ENCODE measurements at places on chromosomes 4 and X.

DNA sequence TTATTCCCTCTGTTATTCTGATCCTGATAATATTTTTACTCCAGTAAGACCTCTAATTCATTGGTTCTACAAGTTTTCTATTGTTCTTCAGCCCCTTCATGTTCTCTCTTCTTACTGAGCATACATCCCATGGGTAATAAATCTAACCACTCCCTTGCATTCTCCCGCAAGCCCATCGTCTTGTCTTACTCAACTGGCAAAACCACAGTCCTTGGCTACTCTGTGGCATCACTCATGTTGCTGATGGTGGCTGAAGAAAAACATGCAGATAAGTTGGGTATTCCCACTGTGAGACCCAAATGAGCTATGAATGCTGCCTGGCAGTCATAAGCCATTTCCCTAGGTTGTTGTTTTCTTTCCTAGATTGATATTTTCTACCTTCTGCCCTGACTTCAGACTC is 402.2 kb upstream of the AADAT start:
- DNase-seq = no peak

- no peak for DNase-seq
Observed at GRCh38 chrX:150298841-150299551, 64.1 kb upstream of the MAMLD1 start.

DNA sequence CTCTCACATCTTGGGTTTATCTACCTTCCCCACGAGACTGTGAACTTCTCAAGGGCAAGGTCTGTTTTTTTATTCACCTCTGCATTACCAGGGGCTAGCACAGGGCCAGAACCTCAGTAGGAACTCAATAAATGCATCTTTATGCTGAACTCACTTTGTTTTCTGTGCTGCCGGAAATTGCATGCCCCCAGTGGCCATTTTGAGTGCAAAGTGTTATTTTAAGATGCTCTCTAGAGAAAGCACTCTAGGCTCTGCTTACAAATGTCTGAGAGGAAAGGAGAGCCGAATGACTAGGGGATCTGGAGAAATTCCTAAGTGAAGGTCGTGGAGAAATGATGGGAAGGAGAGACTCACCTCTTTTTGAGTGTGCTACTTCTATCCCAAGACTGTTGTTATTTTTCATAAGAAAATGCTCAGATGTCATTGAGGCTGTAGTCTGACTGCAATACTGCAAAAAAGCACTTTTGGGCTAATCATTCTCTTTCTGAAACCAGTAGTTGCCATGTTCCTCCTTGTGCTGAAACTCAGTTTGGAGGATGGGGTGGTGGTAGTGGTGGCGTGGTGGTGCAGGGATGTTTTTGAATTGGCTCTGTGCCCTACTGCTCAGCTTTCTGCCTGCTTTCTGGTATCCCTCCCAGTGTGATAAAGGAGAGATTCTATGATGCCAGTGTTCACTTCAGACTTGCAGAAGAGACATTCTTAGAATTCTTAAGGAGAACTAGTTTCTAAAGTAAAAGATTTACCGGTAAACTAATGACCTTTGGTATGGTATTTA is 41.3 kb downstream of the DOCK11 start:
- DNase-seq = peak; percentile 71

GRCh38 chr4:169859366-169860216 is 101.8 kb upstream of the HPF1 start:
- DNase-seq = no peak

DNA sequence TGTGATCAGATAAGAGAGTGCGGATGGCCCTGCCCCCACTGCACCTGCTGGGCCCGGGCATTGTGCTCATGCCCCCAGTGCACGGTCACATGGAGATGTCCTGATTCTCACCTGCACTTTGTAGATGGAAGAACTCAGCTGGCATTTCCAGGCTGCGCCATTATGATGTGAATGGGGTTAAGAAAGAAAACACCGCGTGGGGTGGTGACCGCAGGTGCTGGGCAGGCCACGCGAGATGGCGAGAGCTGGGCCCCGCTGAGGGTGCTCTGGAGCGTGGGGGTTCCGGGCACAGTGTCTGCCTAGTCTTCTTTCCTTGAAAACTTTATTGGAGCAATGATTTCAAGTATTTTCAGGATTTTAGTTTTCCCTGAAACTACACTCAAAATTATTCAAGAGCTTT is 17.8 kb upstream of the HGFAC start:
- DNase-seq = no peak

GRCh38 chrX:131762802-131763234 is 218.9 kb downstream of the OR13H1 start:
- no peak for DNase-seq

DNA sequence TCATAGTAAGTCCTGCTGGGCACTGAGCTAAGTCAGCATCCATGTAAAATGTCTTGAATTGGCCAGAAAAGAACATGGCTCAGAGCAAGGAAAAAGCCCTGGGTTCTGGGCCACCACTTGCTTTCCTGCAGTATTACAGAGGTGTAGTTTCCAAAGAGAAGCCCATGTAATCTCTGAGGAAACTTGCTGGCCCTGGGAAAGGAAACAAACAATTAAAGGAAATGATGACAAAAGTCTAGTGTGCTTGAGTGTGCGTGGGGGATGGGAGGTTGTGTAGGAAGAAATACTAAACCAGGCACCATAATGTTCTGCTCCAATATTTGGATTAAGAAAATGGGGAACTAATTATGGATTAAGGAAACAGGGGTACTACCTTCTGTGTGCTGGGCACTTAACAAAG is 39.5 kb upstream of the SMIM10L2A start:
- no peak for DNase-seq

- DNase-seq = no peak
Observed at GRCh38 chr4:135240796-135241195, 1039.2 kb upstream of the PABPC4L start.

- DNase-seq = no peak
Observed at GRCh38 chrX:30568136-30568535, 9.4 kb downstream of the TASL start.

- no peak for DNase-seq
Observed at GRCh38 chrX:111779582-111779981, 96.4 kb upstream of the TRPC5OS start.

DNA sequence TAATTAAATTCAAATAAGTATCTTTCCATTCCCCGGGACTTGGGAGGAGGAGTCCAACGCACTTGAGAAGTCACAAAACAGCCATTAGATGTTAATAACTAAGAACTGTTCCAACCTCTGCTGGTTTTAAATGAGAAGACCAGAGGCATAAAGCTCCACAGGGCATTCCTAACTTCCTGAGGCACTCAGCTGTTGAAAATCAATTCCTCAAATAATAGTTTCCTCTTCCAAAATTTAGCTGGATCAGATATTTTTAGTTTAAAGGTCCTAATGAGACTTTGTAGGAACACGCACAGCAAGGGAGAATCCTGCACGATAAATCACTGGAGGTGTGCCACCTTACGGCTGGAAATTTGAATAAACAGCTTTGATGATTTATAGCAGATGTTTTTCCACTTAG is 504.3 kb upstream of the ZFP42 start:
- no peak for DNase-seq

DNA sequence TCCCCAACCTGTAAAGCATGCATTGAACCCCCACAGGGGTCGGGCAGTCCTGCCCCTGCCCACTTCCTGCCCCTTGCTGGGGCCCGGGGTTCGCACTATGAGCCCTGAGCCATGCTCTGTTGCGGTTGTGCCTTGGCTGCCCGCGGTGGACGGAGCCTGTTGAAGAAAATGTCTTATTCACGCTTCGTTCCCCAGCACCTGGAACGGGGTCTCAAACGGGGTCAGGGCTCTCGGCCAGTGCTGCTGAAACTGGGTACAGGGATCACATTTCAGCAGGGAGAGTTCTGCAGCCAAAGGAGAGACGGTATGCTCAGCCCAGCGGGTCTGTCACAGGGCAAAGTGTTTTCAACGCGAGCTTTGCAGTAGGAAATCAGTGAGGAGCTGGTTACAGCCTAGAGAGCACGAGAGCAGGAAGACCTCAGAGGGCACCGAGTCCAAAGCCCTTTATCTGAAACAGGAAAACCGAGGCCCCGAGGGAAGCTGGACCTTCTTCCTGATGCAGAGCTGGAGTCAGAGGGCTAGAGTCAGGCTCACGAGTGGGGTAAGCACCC is 46.3 kb upstream of the AFAP1 start:
- DNase-seq = no peak

GRCh38 chr4:66653937-66654336 is 891.4 kb downstream of the CENPC start:
- no peak for DNase-seq

DNA sequence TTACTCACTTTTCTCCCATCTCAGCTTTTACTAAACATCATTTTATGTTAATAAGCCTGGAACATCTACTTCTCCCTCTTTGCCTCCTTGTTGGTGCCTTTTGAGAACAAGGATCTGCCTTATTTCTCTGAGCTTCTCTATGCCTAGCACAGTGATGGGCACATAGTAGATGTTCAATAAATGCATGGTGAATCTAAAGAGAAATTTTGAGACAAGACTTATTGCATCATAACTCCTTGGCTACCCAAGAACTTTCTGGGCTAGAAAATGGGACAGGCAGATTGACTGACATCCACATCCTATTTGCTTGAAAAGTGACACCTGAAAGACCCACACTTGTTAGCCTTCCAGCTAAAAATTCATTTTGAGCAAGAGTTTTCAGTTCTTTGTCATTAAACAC is 87.2 kb upstream of the TFDP3 start:
- no peak for DNase-seq

GRCh38 chr4:152424396-152424795 is 111.5 kb downstream of the FBXW7 start:
- no peak for DNase-seq

DNA sequence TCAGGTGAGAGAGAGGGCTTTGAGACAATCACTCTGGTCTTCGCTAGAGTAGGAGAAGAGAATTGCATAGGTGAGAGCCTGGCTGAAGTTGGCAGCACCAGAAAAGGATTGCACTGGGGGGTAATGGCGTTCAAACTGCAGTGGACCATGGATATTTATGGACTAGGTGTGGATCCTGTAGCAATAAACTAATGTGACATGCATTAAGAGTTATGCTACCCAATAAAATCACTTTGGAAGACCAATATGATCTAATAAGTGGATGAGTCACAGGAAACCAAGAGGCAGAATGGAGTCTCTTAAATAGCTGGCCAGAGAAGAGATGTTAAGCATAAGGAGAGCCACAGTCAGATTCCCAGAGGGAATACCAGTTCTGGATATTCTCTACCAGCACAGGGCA is 259.8 kb downstream of the FBXO8 start:
- DNase-seq = no peak

GRCh38 chr4:86685401-86685800 is 91.3 kb downstream of the PTPN13 start:
- no peak for DNase-seq

DNA sequence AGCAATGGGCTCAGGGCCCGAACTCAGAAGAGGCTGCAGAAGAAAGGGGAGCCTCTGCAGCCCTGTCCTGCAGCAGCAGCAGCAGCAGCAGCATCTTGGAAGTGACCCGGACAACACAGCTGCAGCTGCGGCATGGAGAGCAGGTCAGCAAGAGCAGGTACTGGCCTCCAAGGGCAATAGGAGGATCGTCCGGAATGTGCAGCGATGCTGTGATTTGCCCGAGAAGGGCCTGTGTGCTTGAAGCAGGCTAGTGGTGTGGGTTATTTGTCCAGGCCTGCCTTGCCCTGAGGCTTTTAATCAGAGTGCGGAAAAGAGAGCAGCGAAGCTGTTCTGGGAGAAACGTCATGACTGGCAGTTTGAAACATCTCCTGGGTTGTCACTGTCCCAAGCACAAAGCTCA is 126.0 kb downstream of the F11 start:
- DNase-seq = no peak

All from CD4-positive, alpha-beta T cell treated with Interleukin-17A for 1 hour (primary cell).